ENCODE measurements at places on chromosomes 4 and X.

DNA sequence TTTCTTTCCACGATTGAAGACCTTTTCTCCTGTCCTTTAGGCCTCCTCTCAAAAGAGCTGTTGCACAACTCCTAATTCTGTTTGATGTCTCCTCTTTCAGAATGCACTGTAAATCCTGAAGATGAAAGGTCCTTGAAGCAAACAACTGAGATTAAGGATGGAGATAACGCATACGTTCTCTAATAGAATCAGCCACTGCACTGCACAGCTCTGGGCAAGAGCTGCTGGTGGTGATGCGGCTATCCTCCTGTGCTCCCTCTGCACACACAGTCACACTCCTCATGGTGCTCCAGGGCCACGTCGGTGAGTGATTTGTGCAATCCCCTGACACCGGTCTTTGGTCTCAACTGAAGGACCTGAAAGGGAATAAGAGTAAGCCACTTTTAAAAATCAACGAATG, 208.7 kb downstream of the PDGFC start:
- DNase-seq, result no peak

DNA sequence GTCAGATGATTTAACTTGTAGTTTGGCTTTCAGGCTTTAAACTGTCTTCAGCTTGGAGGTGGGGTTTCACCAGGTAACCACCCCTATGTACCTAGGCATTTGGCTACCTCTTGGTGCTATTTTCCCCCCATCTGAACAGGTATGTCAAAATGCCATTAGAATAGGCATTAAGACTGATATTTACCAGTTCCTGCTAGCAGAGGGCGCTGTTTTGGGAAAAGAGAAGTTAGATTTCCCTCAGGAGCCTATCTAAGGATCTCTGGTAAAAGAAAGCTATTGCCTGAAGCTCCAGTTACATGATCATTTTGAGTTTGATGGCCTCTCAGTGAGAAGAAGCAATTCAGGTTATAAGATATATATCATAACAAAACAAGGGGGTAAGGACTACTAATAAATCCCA, 879.1 kb downstream of the SH3BGRL start:
- DNase-seq, result no peak

GRCh38 chrX:143306991-143307937, 210.0 kb downstream of the SPANXN3 start:
- DNase-seq, result no peak

DNA sequence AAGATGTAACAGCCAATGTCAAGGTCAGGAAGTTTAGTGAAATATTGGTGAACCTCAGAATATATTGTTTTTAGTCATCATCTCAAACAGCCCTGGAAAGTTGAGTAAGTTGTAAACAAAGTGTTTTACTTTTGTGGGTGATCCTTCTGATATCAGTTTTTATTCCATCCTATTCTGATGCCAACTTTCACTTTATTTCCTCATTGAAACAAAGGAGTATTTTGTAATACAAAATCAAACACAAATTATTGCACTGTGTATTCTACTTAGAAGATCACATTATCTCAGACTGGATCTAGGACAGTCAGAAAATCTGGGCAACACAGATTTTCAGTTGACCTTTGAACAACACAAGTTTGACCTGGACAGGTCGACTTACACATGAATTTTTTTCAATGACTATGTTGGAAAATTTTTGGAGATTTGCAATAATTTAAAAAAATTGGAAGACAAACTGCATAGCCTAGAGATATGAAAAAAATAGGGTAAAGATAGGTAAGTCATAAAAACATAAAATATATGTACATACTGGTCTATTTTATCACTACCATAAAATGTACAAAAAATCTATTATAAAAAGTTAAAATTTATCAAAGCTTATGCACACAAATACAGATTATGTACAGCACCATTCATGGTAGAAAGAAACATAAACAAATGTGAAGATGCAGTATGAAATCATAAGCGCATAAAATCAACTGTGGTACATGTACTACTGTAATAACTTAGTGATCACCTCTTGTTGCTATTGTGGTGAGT, 709.1 kb upstream of the FAM241A start:
- no peak for DNase-seq
